Ammon's horn (tissue), 1 donor: ENCODE measurements at places on chromosomes 7 and 10.

GRCh38 chr7:24619978-24620377 lies 46.7 kb downstream of the PALS2 start:
- no peak for DNase-seq

GRCh38 chr7:38211940-38212339 lies 33.9 kb downstream of the STARD3NL start:
- peak; percentile 72 for DNase-seq

GRCh38 chr7:30344513-30344912 lies 60.1 kb downstream of the ZNRF2 start:
- DNase-seq: no peak

GRCh38 chr10:68158031-68158430 lies 48.7 kb downstream of the MYPN start:
- DNase-seq: no peak

DNA sequence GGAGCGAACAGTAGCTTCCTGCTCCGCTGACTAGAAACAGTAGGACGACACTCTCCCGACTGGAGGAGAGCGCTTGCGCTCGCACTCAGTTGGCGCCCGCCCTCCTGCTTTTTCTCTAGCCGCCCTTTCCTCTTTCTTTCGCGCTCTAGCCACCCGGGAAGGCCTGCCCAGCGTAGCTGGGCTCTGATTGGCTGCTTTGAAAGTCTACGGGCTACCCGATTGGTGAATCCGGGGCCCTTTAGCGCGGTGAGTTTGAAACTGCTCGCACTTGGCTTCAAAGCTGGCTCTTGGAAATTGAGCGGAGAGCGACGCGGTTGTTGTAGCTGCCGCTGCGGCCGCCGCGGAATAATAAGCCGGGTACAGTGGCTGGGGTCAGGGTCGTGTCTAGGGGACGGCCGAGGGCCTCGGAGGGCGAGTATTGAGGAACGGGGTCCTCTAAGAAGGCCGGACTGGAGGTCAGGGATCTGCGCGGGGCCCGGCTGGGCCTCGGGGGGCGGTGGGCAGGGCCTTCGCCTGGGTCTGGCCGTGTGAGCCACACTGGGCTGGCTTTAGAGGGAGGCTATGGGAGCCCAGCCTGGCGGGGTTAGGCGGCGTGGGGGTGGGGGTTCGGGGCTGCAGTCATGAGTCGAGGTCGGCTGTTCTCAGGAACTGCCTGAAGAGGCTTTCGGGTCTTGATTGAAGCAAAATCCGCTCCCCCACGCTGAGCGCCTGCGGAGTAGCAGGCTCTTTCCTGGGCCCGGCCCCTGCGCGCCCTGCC lies at the start of gene CDK1:
TSS of gene CDK1 (plus strand) at position 265 of the 757 bp plus-strand sequence. CDS start 1,688 bp downstream, outside the sequence.
- peak; percentile 97 for DNase-seq

DNA sequence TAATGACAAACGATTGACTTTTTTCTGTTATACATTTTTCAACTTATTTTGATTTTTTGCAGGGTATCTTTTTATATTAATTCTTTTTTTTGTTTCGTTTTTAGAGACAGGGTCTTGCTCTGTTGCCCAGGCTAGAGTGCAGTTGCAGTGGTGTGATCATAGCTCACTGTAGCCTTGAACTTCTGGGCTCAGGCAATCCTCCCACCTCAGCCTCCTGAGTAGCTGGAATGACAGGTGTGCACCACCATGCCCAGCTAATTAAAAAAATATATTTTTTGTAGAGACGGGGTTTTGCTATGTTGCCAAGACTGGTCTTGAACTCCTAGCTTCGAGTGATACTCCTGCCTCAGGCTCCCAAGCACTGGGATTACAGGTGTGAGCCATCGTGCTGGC lies 601.3 kb downstream of the PARD3 start:
- no peak for DNase-seq

- DNase-seq: no peak
Observed at GRCh38 chr7:92228100-92228499, 17.6 kb downstream of the KRIT1 start.

DNA sequence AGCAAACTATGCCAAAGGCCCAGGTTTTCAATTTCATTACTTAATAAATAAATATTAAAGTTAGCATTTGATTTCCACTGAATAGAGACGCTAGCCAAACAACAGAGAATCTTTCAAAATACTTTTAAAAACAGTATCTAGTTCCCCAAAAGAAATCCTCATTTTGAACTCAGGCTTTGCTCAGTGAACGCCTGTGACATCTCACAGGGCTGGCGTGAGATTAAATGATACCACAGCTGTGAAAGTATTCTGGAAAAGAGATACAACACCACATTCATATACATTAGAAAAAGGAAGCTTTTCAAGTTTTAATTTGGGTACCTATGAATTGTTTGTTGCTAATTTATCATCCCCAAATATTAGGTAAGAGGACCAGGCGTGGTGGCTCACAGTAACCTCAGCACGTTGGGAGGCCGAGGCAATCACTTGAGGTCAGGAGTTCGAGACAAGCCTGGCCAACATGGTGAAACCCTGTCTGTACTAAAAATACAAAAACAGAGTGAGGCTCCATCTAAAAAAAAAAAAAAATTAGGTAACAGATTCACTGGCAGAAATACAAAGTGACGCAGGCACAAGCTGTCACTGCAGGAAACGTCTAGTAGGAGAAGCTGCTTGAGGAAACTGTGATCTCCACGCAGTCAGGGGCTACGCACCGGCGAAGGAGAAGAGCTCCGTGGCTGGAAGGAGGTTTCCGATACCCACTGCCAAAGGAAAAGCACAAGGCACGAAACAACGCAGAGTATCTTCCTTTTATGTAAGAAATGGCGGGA lies 50.0 kb downstream of the AMZ1 start:
- DNase-seq: peak; percentile 58

DNA sequence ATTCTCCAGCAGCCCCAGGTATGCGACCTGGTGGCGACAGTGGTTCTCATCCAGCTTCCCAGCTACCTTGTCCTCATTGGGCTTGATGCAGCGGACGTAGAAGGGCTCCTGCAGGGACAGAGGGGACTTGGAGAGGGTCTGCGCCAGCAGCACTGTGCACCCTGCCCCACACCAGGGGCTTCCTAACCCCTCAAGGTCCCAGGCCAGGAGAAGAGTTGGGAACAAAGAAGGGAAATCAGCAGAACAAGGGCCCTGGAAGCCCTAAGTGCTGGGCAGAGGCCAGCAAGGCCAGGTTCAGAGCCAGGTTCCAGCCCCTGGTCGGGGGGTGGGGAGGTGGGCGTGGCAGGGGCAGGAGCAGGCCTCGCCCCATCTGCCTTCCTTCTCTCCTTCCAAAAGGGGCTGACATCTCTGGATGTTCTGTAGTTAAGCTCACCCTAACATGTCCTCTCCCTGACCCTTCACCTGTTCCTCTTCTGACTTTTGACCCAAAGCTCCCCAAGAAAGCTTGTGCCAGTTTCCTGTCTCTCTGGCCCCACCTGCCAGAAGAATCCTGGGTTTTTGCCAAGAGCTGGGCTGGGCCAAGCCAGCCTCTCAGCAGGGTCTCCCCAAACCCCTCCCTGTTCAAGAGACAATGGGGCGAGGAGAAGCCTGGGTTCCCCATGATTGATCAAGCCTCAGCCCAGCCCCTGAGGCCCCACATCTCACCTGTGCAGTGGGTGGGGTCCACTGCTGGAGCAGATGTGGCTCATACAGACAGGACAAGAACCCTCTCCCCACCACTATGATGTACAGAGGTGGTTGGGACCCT lies 11.9 kb downstream of the MYO1G start:
- DNase-seq: no peak

- DNase-seq: no peak
Observed at GRCh38 chr7:55449205-55449991, 84.3 kb downstream of the LANCL2 start.

DNA sequence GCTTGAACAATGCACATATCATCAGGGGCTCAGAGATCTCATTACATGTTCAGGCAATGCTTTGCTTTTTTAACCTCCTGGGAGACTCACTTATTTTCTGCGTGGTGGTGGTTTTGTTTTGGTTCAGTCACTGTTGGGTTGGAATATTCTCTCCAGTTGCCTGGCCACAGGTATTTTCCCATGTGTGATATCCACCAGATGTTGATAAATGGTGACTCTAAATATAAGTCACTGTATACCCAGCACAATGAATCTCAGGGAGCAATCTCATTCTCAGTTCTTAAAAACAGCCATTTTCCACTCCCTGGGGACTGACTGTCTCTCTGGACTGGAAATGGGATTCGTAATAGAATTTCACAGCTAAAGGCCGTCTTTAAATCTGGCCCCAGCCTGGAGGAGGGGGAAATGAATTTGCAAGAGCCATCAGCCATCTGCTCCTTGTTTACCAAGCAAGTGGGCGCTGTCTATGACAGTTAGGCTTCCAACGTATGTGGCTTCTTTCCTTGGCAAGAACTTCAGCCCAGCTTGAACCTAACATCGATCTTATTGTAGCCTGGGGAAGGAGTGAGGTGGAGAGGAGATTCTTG lies 1106.2 kb downstream of the NRG3 start:
- no peak for DNase-seq

- peak; percentile 50 for DNase-seq
Observed at GRCh38 chr7:155296788-155297516, 726 bp upstream of the INSIG1 start.

DNA sequence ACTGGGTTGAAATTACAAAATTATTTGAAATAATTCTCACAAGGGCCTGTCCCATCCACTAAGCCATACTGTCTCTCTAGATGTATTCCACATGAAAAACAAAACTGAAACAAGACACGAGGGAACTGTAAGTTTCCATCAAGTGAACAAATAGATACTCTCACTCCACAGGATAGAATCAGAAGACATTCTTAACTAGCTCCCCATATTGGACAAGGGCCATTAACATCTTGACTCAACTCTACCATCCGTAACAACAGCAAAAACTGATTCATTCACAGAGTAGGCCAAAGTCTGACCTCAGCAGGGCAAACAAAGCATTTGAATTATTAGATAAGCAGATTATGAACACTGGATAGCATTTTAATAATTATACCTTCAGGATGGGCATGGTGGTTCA lies 29.1 kb downstream of the UBE2H start:
- no peak for DNase-seq

DNA sequence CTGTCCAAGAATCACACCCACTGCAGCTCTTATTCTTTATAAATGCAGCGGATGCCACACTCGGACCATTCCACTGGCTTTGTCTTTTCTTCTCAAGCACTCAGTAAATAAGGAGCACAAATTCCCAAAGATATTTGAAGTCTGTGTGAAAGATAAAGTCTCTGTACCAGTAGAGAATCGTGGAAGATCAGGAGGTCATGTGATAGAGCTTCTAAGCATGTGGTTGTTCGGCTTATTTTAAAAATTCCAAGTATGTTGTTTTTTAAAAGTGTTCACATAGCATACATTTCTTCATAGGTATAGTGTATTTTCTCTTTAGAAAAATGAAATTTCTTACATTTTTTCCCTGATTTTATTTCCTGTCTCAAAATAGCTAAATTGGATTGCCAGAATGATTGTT lies 75.8 kb downstream of the NOC3L start:
- DNase-seq: no peak

GRCh38 chr7:128672927-128673517 lies 930 bp downstream of the GARIN1A start:
- DNase-seq: peak; percentile 41

DNA sequence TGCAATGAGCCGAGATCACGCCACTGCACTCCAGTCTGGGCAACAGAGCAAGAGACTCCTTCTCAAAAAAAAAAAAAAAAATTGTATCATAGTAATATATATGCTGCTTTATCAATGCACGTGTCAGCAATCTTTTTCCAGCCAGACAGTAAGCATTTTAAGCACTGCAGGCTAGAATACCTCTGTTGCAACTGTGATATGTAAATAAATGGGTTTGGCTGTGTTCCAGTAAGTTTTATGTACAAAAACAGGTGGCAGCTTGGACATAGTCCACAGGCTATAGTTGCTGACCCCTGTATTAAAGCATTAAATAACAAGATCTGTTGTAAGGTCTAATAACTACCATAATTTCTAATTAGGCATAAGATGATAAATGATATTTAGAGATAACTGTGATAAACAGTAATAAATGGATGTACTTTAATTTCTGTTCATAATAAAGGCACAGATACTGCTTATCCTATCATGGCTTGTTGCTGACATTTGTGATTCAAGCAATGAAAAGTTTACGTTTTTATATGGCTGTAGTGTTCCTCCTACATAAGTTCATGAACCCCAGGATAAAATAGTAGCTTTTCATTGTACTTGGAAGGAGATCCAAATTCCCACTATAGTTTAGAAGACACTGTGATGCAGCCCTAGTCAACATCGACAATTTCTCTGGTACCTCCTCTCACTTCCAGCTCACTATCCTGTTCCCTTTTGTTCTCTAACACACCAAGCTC lies 161.4 kb downstream of the ELMO1 start:
- no peak for DNase-seq
